ENCODE measurements at places on chromosomes 7 and 10. TPM values are rescaled to one million over a fixed set of nuclear protein-coding genes. Genes with fewer than 3 reads are reported as not detected.

MYL7 gene
- total RNA-seq, result not detected

VAX1 gene
- 1.2 TPM for total RNA-seq

PIP gene
- not detected for total RNA-seq

ELN gene
- 10.9 TPM for total RNA-seq

TAS2R41 gene
- not detected for total RNA-seq

Data from occipital lobe (tissue), 3 donors.